ENCODE measurements at places on chromosomes 13 and 19. TPM values are rescaled to one million over a fixed set of nuclear protein-coding genes. Genes with fewer than 3 reads are reported as not detected.

- no peak for DNase-seq
Observed at GRCh38 chr19:4930664-4931063, 21.4 kb downstream of the UHRF1 start.

DNA sequence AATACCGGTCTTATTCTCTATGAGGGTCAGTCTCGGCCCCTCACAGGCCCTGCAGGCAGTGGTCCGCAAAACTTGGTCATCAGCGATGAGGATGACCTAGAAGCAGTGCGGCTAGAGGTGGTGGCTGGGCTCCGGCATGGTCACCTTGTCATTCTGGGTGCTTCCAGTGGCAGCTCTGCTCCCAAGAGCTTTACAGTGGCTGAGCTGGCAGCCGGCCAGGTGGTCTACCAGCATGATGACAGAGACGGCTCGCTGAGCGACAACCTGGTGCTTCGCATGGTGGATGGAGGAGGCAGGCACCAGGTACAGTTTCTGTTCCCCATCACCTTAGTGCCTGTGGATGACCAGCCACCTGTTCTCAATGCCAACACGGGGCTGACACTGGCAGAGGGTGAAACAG is 1.8 kb downstream of the FREM2 start:
- no peak for DNase-seq

The ZNF470 gene
- total RNA-seq, result 18.2 TPM

The CGB5 gene
- not detected for total RNA-seq

DNA sequence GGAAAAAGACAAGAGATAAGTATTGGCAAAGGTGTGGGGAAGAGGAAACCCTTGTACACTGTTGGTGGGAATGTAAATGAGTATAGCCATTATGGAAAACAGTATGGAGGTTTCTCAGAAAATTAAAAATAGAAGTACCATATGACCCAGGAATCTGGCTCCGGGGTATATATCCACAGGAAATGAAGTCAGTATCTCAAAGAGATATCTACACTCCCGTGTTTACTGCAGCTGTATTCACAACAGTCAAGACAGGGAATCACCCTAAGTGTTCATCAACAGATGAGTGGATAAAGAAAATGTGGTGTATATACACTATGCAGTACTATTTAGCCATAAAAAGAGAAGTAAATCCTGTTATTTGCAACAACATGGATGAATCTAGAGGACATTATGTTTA is 13.5 kb downstream of the KCTD12 start:
- no peak for DNase-seq

- DNase-seq, result no peak
Observed at GRCh38 chr19:40383668-40384248, 6.2 kb downstream of the HIPK4 start.

- peak; percentile 89 for DNase-seq
Observed at GRCh38 chr13:113209336-113209758, at the start of gene CUL4A. TSS of gene CUL4A (plus strand) at chr13:113209613. CDS start at chr13:113209628, 15 bp downstream.

DNA sequence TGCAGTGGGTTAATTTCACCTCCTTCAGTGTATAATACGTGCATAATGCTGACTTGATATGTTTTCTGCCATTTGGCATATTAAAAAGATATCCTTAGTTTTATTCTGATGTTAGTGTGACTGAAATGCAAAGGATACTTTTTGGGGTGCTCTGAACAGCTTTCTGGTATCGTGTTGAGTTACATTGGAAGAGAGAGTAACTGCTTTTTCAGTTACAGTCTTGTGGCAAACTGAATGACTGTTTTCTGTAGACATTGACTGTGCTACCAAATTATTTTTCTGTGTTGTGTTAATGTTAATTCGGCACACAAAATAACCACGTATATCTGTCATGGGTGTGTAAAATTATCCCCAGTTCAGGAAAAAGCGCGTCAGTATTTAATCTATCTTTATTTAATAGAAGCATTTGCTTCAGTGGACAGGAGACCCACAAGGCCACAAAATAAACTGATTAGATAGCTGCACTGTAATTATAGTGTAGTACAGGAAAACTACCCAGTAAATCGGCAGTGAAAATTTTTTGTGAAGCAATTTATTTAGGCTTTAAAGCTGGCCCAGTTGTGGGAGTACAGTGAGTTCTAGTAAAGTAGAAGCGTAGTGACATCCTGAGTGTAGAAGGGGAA is 2.5 kb downstream of the URI1 start:
- DNase-seq, result no peak

DNA sequence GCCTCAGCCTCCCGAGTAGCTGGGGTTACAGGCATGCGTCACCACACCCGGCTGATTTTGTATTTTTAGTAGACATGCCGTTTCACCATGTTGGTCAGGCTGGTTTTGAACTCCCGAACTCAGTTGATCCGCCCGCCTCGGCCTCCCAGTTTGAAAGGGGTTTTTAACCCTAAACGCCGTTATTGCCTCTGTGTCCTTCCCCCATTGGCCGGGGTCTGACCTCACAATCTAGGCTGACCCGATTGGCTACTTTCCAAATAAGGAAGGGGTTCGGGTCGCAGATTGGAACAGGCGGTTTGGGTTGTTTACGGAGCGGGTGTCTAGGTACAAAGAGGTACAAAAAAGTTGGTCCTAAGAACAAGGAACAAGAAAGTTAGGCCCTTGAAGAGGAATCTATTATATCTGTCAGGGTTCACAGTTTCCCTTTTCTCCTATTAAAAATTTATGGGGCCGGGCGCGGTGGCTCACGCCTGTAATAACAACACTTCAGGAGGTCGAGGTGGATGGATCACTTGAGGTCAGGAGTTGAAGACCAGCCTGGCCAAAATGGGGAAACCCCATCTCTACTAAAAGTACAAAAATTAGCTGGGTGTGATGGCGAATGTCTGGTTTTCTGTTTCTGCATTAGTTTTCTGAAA is 1.0 kb downstream of the ZNF253 start:
- DNase-seq, result peak; percentile 10

DNA sequence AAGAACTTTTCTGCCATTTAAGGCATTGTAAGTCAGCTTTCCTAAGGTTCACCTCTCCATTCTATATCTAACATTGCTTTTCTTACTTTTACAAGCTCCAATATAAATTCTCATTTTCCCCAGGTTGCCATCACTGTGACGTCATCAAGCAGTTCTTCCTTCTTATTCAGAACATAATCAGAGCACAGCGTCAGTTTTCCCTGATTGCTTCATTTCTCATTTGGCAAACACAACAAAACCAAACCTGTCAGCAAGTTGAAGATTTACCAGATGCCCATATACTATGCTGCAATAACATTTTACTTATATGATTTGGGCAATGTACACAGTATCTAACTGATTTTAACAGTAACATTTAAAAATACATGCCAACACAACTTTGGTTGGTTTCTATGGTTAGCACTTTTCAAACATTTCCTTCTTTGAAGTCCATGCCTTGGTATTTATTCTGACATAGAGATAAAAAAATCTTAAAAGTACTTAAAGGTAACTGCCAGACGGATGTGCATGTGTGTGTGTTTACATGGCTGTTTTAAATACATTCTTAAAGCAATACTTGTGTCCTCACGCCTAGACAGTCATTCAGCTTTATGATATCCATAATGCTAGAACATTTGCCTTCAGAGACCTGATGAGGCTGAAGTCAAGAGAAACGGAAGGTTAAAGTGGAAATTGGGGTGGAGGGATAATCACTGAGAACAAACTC is 264.0 kb downstream of the KLF12 start:
- DNase-seq, result no peak

GRCh38 chr19:48511800-48512503 is at the start of gene LMTK3:
TSS of gene LMTK3 (minus strand) at chr19:48511835. CDS start at chr19:48511576, 259 bp downstream.
- DNase-seq, result peak; percentile 99

The SYNE4 gene
- total RNA-seq, result 0.36 TPM

DNA sequence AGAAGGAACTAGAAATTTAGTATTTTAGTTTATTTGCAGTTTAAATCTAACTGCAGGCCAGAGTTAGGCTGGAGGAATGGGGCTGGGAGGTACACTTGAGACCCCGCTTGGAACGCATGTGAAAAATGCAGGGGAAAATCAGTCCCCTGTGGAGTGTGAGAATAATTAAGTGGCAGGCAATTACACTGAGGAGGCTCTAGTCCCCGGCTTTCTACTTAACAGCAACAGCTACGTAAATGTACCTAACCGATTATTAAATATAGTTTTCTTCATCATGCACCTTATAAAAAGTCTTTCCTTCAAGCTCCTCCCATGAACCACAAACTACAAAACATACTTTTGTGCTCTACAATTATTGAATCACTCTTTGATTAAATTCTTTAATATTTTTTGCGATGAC is 804 bp downstream of the ZNF708 start:
- peak; percentile 17 for DNase-seq

The CACNG6 gene
- total RNA-seq, result not detected
